ENCODE measurements at places on chromosomes 5 and 9.

GRCh38 chr9:130198501-130199179, 26.4 kb downstream of the NCS1 start:
- DNase-seq = no peak
- H3K27ac ChIP-seq = no peak overlapping the region
- H3K36me3 ChIP-seq = no peaks in the 10 kb centered on the region
- H3K4me3 ChIP-seq = no peak overlapping the region
- H3K27me3 ChIP-seq = peaks cover 13% of the 10 kb centered on the region

DNA sequence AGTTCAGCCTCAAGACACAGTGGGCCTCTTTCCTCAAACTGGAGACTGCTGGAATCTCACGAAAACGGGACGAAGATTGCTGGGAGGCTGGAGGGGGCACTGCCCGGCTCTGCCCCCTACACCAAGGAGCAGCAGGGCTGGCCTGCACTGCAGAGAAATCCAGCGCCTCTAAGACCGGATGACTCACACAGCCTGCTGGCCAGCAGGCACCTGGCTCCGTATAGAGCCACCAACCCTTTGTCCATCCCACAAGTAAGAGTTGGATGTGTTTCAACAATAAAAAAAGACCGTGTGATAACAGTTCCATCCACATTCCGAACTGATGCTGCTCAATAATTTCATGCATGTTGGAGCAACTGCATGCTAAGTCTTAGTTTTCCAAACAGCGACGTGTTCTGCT, 11.5 kb downstream of the CCDC127 start:
- H3K27ac ChIP-seq = no peak overlapping the region
- H3K4me1 ChIP-seq = peaks cover 14% of the 10 kb centered on the region
- no peak overlapping the region for H3K4me3 ChIP-seq

- no peak overlapping the region for H3K4me3 ChIP-seq
- H3K4me1 ChIP-seq = peaks cover 85% of the 10 kb centered on the region
- no peaks in the 10 kb centered on the region for H3K27me3 ChIP-seq
- H3K27ac ChIP-seq = peak overlapping the region; percentile 62
- DNase-seq = no peak
- H3K36me3 ChIP-seq = peaks cover 14% of the 10 kb centered on the region
Observed at GRCh38 chr9:71681708-71682272, 86.5 kb downstream of the CEMIP2 start.

DNA sequence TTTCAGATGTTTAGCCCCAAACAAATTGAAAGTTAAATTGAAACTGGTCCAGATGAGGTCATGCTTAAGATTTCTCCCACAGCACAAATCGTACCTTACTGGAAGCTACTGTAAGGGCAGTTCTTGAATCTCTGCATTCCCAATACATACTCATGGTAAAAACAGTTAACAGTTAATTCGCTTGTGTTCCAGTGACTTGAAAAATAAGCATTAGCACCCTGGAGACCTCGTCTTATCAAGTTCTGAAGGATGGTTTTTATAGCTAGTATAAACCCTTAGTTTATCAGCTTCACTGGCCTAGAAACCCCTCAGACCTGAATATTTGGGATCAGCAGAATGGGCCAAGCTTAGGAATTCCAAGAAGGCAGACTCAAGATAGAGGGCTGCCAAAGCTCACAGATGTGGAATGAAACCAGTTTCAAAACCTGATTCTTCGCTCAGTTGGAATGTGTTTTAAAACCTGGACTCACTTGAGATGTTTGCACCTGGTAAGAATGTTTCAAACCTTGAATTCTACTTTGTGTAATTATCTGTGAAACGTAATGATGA, 103.6 kb downstream of the C9orf152 start:
- no peak for DNase-seq
- H3K27me3 ChIP-seq = no peaks in the 10 kb centered on the region
- H3K36me3 ChIP-seq = peaks cover 57% of the 10 kb centered on the region

DNA sequence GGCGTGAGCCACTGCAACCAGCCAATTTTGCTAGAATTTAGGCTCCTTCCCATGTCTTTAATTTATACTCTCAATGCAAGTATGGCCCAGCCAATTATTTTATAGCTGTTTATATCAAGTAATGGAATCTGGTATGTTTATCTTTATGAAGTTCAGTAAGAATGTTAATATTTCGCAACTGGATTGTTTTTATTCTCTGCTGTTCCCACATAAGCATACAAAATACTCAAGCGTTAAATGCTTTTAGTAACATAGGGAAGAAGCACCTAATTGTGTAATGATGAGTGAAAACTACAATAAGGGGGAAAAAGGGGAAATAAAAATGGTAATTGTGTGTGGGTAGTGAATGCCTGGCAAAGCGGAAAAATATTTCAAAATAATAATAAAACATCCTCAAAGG, 21.3 kb downstream of the PWWP2A start:
- DNase-seq = no peak
- H3K27me3 ChIP-seq = no peaks in the 10 kb centered on the region
- no peak overlapping the region for H3K4me3 ChIP-seq
- H3K27ac ChIP-seq = no peak overlapping the region
- H3K36me3 ChIP-seq = peaks cover 56% of the 10 kb centered on the region
- peaks cover 27% of the 10 kb centered on the region for H3K4me1 ChIP-seq

DNA sequence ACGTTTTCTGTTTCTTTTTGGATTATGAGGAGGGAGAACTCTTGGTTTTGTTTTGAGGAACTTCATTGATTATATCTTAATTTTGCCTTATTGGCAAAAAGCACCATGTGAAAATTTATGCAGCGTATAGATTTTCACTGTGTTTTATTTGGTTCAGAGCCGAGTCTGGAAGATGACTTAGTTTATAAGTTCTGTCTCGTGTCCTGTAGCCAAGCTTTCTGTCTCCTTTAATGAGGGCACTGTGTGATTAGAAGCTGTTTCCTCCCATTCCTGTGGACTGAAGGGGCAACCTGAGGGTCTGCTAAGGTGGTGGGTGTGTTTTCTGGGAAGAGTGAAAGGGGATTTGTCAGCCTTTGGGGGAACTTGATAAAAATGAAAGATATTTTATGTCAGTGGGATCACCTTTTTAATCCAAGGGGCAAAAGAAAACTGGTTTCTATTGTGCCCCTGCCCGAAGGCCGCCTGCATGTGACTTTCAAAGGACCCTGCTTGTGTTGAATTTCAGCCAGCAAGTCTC, 262.1 kb downstream of the FANCC start:
- H3K4me3 ChIP-seq = no peak overlapping the region
- no peak overlapping the region for H3K27ac ChIP-seq
- H3K27me3 ChIP-seq = peaks cover 2% of the 10 kb centered on the region
- no peaks in the 10 kb centered on the region for H3K36me3 ChIP-seq
- no peak for DNase-seq
- H3K4me1 ChIP-seq = no peaks in the 10 kb centered on the region

DNA sequence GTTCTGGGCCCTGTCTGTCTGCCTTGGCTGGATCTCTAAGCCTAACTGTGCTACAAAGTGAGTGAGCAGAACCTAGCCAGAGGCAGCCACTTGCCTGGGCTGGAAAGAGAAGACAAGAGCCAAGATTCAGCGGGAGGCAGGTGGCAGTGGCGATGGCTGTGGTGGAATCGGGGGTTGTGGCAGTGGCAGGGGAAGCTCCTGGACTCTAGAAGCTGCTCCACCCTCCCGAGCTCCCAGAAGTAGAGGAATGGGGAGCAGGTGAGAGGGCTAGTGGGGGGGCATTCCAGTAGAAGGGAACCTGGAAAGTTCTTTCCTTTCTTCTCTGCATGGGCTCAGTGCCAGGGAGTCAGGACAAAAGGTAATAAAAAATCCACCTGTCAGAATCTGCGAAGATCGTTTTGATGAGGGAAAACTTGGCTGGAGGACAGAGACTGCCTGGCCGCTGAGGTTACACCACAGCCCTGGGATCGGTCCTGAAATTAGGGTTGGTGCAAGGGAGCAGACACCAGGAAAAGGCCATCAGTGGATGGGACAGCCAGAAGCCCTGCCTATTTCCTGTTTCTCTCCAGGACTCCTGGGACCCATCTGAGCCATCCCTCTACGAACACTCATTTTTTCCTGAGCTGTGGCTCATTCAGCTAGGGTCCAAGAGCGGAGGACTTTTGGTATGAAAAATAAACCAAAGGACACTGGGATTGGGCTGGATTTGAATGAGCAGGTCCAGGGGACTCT, 1.6 kb downstream of the CRAT start:
- H3K27ac ChIP-seq = no peak overlapping the region
- no peak for DNase-seq
- H3K27me3 ChIP-seq = no peaks in the 10 kb centered on the region
- peaks cover 4% of the 10 kb centered on the region for H3K36me3 ChIP-seq
- peaks cover 26% of the 10 kb centered on the region for H3K4me1 ChIP-seq

GRCh38 chr5:164360589-164360988, 855.2 kb downstream of the MAT2B start:
- no peak overlapping the region for H3K4me3 ChIP-seq
- H3K36me3 ChIP-seq = no peaks in the 10 kb centered on the region
- no peak for DNase-seq
- H3K27ac ChIP-seq = no peak overlapping the region

GRCh38 chr5:3659907-3660306, 64.3 kb downstream of the IRX1 start:
- no peaks in the 10 kb centered on the region for H3K36me3 ChIP-seq
- no peaks in the 10 kb centered on the region for H3K4me1 ChIP-seq
- H3K4me3 ChIP-seq = no peak overlapping the region
- no peaks in the 10 kb centered on the region for H3K27me3 ChIP-seq
- no peak overlapping the region for H3K27ac ChIP-seq

DNA sequence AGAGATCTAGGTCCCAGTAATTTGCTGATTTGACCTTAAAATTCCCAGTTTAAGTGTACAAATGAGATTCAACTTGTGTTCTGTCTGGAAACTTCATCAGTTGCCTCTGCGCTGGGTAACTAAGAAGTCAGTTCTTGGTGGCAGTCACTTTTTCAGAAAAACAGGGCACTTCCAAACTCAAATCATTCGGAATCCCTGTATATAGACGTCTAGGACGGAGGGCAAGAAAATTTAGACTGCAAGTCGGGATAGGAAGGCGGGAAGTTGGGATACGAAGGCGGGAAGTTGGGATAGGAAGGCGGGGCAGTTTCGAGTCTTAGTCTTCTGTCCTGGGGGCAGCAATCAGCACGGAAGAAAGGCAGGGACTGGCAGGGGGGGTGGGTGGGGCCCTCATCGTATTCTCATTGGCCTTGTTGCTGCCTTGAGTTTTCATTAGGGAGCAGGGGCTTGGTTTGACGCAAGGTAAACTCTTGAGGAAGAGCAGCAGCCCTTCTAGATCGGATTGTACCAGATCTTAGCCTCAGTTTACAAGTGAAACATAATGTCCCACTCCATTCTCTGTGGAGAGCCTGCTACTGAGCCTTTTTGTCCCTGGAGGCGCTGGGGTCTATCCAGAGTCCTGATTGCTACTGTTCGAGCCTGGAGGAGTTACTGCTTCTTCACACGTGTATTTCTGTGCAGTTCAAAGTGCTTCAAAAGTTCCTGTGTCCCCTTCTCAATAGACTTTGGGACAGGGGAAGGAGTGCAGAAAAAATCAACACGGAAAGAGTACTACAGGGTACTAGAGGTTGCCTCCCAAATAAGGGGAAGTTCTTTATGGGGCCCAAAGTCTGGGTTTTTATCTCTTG, 2.7 kb upstream of the PURA start:
- peaks cover 6% of the 10 kb centered on the region for H3K27me3 ChIP-seq
- DNase-seq = no peak
- peaks cover 69% of the 10 kb centered on the region for H3K4me1 ChIP-seq
- H3K27ac ChIP-seq = peak overlapping the region; percentile 19

GRCh38 chr9:89923961-89924504, 319.2 kb downstream of the GADD45G start:
- H3K27ac ChIP-seq = no peak overlapping the region
- H3K36me3 ChIP-seq = no peaks in the 10 kb centered on the region
- DNase-seq = no peak
- H3K4me3 ChIP-seq = no peak overlapping the region

GRCh38 chr9:69970001-69970533, 73.6 kb upstream of the MAMDC2 start:
- H3K4me3 ChIP-seq = no peak overlapping the region
- no peaks in the 10 kb centered on the region for H3K36me3 ChIP-seq
- no peaks in the 10 kb centered on the region for H3K4me1 ChIP-seq
- no peak overlapping the region for H3K27ac ChIP-seq

DNA sequence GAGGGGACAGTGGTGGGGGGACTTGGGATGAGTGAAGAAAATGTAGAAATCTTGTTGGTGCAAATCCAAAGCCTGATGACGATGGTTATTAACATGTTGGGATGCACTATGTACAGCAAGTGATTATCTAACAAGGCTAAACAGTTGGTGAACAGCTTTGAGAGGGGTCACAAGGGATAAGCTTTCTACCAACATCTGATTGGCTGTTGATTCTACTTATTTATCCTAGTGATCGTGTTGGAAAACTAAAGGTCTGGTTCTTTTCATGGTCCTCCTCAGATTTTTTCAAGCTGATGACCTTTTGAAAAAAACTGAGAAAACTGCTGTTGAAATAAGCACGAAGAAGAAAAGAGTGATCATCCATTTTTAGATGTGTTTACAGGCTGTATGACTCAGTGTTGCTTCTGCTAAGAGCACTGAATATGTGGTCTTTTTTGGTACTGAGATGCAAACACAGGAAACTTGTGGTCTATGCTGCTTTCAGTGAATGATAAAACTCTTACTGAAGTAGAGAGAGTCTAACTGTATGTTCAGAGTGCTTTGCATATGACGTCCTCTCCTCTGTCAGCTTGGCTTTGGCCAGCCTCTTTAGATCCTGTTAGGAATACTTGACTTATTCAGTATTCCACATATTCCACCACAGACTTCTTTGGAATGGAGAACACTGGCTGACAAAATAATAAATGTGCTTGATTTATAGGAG, 174.8 kb downstream of the SLF1 start:
- H3K4me1 ChIP-seq = peaks cover 24% of the 10 kb centered on the region
- H3K27ac ChIP-seq = peak overlapping the region; percentile 54
- H3K36me3 ChIP-seq = no peaks in the 10 kb centered on the region
- H3K27me3 ChIP-seq = no peaks in the 10 kb centered on the region

DNA sequence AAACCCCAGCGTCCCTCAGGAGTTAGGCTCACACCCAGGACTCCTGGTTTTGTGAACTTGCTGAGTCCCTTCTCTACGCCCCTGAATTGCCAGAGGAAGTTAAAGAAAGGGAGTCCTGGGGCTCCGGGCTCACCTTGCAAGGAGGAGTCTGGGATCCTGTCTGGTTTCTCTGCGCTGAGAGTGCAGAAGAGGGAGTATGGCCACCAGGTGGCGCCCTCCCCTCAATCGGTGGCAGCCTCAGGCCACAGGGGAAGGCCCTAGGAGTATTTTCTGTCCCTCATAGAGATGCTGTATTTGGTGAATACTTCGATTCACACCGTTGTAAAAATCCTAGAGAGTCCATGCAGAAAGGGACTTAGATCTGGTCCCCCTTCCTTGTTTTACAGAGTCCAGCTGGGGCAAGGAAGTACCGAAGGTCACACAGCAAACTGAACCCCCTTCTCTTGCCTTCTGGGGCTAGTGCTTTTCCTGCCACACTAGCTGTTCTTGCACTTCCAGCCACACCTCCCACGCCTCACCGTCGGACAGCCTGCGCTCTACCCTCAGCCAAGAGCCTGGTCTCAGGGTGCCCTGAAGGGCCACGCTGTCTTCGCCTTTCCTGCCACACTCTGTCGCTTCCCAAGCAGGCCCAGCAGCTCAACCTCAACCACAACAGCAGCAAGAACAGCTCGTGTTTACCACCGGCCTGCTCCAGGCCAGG, 10.2 kb downstream of the HAND1 start:
- peaks cover 4% of the 10 kb centered on the region for H3K36me3 ChIP-seq
- DNase-seq = peak; percentile 70
- H3K27ac ChIP-seq = no peak overlapping the region
- no peak overlapping the region for H3K4me3 ChIP-seq
